ENCODE measurements at places on chromosomes 3 and 15. TPM values are rescaled to one million over a fixed set of nuclear protein-coding genes. Genes with fewer than 3 reads are reported as not detected.

The ZSCAN29 gene
- 15.9 TPM for total RNA-seq

The KNL1 gene
- total RNA-seq = 0.77 TPM

The ACTC1 gene
- total RNA-seq = not detected

The DUOX1 gene
- 0.42 TPM for total RNA-seq

The CCDC13 gene
- total RNA-seq = not detected

DNA sequence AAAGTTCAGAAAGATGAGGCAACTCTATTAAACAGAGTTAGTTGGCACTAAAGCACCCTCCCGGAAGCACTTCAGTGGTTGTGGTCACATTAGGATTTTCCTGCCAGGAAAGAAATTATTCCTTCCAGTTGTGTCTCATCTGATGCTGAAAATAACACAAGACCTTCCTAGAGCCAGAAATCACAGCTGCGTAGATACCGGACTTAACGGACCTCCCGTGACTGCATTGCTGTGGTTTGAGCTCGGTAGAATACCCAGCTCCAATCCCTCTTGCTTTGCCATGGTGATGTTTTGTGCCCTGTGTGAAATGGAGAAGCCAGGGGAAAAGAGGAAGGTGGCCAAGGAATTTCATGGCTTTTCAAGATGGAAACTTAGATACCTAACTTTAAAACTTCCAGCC is 215.0 kb upstream of the IGF1R start:
- no peak for DNase-seq

DNA sequence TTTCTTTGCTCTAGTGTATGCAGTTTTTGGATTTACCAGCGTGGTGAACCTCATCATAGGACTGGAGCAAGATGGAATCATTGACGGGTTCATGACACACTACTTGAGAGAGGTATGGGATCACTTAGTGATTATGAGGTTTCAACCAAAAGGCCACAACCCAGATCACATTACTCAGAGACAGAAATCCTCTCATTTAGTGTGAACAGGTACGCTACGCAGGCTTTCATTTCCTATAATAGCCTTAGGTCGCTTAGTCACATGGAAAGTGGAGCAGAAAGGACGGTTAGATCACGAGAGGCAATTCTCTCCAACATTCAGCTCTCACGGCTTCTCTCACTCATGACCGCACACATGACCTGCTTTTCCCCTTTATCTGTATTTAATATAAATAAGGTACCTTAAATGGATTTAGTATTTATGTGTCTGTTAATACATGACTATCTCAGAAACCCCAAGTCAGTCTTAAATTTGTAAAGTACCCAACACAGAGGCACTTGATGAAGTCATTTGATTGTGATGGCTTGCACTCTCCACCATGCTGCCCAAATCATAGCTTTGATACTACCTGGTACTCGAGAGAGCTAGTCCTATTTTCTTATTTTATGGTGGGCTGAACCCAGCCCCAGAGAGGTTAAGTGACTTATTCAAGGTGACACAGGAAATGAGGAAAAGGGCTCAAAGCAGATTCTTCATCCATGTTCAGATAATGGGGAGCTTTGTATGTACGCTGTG is 8.6 kb downstream of the TM6SF1 start:
- DNase-seq = no peak

GRCh38 chr15:66608159-66608558 is 42.4 kb upstream of the LCTL start:
- DNase-seq = no peak

- DNase-seq = no peak
Observed at GRCh38 chr3:15538345-15538744, 16.8 kb upstream of the COLQ start.

- DNase-seq = no peak
Observed at GRCh38 chr3:40292637-40293349, 16.7 kb upstream of the EIF1B start.

DNA sequence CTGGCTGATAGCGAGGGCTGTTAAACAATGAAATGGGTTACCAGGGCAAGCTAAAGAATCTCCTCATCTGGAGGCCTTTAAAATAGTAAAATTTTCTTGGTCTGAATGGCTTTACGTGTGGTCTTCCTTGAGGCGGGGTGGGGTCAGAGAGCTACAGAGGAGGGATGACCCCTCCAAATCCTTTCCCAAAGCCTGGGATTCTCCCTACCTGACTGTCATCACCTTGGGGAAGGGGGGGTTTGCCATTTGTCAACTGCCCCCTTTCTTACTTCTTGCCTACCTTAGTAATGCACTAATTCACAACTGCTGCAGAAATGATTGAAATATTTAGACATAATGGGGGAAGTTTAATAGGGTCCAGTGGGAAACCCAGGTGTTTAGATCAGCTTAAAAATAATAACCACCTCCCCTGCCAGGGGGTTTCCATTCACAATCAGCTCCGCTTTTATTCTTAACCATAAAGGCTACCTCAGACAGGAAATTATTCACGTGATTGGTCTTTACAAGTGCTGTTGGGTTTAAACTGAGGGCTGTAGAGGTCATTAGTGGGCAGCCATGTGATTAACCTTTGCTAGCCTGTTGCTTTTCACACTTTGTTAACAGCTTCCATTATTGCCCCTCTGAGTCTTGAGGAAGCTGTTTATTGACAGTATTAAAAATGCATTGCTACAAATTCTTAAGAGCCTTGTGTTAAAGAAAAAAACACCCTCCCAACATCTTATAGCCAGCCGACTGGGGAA is 276.5 kb upstream of the ATP11B start:
- no peak for DNase-seq

DNA sequence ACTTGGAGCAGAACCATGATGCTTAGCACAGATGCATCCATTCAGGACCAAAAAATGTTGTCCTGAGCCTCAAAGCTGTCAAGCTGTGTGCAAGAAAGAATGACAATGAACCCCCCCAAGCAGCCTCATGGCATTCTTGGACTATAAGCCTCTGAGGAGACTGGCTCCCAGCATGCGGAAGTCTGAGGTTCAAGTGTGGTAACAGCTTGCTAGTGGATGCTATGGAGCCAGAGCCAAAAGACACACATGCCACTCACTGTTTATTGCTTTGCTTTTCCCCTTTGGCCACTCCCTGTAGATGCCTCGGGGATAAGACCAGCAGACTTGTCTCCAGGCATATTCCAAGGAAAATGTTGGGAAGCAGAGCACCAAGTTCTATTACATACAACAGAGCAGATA is 38.2 kb upstream of the SNRK start:
- DNase-seq = no peak

DNA sequence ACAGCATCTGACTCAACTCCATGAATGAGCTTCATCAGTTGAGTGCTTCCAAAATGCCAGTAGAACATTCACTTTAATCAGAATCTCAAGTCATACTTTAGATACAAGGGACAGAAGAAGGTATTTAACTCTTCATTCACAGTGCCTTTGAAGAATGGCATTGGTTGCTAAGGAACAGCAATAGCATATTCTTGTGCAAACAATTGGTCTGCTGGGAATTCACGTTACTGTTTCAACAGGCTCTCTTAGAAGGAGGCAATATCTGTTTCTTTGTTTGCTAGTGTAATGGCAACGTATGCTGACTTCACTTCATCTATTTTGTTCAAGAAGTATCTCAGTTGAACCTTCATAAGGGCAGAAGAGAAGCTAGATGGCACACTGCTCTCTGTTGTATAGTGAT is 113.9 kb downstream of the TMEM108 start:
- DNase-seq = no peak

DNA sequence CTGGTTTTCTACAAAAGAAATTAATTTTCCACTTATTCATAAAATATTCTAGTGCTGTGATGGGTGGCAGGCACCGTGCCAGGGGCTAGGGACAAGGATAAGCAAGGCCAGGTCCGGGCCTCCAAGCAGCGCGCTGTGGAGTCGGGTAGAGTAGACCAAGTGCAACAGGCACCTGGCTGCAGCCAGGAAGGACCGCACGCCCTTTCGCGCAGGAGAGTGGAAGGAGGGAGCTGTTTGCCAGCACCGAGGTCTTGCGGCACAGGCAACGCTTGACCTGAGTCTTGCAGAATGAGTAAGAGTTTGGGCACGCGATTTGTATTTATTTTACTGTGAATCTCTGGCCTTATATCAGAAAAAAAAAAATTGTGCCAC is at the start of gene CASR:
TSS of gene CASR (plus strand) at position 148 of the 372 bp plus-strand sequence. CDS start 70,522 bp downstream, outside the sequence.
- no peak for DNase-seq

- DNase-seq = no peak
Observed at GRCh38 chr3:9716801-9717555, 13.3 kb downstream of the CPNE9 start.

GRCh38 chr3:16417945-16418739 is 95.4 kb downstream of the RFTN1 start:
- DNase-seq = no peak

All from T-helper 17 cell (primary cell).